ENCODE measurements at places on chromosomes 4 and X.

DNA sequence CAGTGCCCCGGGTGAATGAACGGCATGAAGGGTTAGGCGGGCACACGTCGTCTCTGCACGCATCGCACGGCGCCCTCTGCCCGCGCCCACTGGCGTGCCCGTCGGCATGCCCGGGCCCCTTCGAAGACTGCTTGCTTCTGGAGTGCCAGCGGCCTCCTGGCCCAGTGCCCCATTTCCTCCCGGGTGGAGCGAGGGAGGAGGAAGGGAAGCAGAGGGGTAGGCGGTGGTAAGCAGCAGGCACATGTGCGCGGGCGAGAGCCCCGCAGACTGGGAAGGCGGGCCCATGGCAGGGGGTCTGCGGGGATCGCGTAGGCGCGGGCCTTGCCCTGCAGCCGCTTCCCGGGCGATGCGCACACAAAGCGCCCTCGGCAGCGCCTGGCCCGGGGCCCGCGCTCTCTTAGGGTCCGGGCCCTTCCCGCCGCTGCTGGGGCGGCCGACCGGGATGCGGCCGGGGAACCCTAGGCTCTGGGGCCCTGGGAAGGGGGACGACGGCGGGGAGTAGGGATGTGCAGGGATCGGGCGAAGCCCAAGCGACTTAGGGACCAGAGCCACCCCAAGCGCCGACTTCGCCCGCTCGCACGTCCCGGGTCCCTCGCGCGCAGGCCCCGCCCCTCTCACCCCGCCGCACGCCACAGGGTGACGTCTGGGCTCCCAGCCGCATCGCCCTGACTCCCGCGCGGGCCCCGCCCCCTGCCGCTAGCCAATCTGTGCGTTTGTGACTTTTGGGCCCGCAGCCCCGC lies 866 bp upstream of the EMD start:
- H3K4me3 ChIP-seq: peak overlapping the region; percentile 65
- peak; percentile 32 for DNase-seq
- peaks cover 5% of the 10 kb centered on the region for H3K4me1 ChIP-seq
- H3K27me3 ChIP-seq: no peaks in the 10 kb centered on the region

DNA sequence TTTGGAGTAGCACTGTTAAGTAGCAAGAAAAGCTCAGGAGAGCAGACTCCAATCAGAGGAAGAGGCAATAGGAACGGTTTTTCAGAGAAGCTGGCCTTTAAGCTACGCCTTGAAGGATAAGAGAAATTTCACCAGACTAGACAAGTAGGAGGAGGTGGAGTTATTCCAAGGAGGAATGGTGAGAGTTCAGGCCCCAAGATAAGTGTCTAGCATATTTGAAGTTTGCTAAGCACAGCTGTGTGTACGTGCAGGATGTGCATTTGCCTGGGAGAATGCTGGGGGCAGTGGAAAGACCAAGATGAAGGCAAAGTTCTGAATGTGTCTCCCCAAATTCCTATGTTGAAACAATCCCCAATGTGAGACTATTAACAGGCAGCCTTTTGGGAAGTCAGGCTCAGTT lies 91.6 kb downstream of the SOWAHB start:
- H3K36me3 ChIP-seq: no peaks in the 10 kb centered on the region
- H3K27me3 ChIP-seq: no peaks in the 10 kb centered on the region
- no peak for DNase-seq
- no peak overlapping the region for H3K27ac ChIP-seq
- H3K4me3 ChIP-seq: no peak overlapping the region

DNA sequence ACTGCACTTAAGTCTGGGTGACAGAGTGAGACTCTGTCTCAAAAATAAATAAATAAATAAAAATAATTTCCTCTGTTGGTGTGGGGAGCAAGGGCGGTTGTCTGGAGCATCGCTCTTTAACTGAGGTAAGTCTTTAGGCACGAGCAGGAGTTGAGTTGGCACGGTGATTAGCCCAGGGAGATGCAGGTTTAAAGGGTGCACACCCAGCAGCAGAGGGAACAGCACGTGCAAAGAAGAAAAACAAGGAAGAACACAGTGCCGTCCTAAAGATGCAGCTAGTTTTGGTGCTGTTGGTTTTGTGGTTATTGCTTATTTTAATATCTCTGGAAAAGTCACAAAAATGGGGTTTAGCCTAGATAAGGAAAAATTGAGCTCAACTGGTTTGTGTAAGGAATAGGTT lies 87.8 kb downstream of the DHX15 start:
- H3K36me3 ChIP-seq: no peaks in the 10 kb centered on the region
- H3K4me3 ChIP-seq: no peak overlapping the region
- H3K27ac ChIP-seq: no peak overlapping the region
- no peak for DNase-seq

DNA sequence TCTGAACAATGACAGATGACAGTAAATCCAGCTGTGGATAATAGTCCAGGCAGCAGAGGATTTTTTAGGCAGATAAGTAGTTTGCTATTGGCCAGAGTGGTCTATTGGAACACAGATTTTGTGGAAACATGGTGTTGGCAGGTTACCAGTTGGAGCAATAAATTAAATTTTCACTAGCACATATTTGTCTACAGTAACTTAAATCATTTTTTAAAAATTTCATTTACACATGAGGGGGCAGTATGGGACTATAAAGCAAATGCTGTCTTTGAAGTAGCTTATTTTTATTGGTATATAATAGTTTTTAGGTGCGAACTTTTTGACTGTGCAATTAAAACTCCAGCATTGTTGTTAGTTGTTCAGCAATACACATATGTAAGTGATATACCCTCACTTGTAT lies 289.8 kb downstream of the ARHGAP10 start:
- no peak for DNase-seq
- H3K27me3 ChIP-seq: no peaks in the 10 kb centered on the region
- H3K27ac ChIP-seq: no peak overlapping the region
- peaks cover 3% of the 10 kb centered on the region for H3K4me1 ChIP-seq
- no peak overlapping the region for H3K4me3 ChIP-seq

All from SJCRH30 (cell line).